Stimulated activated CD4-positive, alpha-beta T cell treated with anti-CD3 and anti-CD28 coated beads, Interleukin-12 subunit alpha, Interleukin-12 subunit beta, amount 100 ng/mL, for 48 hours (primary cell): ENCODE measurements at places on chromosomes 2 and 18.
A peak's percentile ranks its signal among the peaks of the same experiment; 100 is the strongest.

DNA sequence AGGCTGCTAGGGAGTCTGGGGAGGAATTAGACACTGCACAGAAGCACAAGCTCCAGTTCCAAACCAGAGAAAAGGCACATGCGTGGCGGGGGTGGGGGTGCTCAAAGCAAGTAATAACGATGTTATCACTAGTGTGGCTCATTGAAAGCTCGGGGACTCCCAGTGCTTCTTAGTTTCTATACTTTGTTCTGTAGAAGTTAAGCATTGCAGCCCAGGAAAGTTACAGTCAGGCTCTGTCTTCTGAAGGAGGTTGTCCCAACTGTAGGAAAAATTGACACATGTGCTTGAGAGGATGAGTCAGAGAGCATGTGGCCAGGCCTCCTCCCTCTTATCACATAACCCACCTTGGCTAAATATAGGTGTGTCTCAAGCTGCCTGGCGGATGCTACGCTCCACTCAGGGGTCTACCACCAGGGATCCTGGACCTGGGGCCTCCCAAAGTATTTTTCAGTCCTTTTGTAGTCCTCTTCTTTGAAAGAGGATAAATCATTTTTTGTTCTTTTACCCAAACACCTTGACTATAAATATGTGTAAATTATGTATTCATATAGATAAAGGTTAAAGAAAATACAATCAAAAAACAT is 3.8 kb downstream of the GALNT5 start:
- DNase-seq: peak; percentile 54

- no peak for DNase-seq
These were observed 120.8 kb downstream of the NFATC1 start for GRCh38 chr18:79516441-79516931.

GRCh38 chr2:150174971-150175421 is 312.5 kb downstream of the RND3 start:
- DNase-seq: no peak

DNA sequence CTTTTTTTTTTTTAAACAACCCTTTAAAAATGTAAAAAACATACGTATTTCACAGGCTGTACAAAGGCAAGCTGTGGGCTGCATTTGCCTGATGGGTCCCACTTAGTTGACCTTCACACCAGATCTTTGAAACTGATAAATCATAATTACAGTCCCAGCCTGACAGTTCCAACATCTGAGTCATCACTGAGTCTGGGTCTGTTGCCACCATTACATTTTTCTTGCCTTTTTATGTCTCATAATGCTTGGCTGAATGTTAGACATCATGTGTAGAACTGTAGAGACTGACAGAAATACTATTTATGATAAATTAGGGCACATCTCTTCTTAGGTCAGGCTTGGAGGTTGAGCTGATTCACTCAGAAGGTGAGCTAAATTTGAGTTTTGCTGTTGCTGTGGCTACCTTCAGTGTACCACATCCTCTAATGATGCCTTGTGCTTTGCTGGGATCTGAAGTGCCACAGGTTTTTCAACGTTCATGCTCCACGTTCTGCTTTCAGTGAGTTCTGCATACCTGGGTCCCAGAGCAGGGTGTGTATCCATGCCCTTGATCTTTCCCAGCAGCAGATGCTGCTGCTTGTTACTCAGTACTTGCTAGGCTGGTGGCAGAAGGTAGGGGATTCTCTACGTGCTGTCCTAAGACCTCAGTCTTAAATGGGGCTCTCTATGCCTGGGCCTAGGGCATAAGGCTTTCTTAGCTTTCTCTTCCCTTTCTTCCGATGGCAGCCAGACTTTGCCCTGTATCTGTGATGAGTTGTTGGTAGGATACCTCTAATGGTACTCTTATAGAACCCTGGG is 160.6 kb upstream of the SMAD7 start:
- no peak for DNase-seq

DNA sequence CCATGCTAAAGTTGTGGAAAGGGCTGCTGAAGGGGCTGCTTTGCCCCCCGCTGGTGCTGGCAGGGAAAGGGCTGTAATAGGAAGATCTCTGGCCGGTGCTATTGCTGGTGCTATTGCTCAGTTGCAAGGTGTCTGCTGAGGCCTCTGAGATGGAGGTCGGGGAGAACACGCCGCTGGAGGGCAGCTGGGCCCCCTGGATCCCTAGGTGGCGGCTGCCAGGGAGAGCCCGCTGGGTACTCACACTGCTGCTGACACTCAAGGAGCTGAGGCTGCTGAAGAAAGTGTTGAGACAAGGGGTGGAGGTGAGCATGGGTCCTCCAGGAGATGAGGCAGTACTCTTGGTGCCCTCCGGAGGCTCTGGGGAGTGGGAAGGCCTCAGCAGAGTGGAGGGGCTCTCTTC is 4.2 kb downstream of the FOXI3 start:
- no peak for DNase-seq

DNA sequence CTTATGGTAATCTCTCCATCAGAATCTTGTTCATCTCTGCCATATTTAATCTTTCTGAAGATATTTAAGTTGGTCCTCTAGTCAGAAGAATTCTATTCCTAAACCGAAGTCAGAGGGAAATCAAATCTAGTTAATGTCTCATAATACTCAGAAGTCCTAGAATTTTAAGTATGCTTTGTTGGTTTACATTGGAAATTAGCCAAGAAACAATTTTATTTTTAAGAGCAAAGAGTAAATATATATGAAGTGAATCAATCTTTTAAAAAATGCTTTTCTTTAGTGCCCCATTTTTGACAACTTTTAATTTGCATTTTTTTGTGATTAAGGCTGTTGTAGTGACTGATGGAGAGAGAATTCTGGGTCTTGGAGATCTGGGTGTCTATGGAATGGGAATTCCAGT is 38.1 kb downstream of the ME2 start:
- no peak for DNase-seq

DNA sequence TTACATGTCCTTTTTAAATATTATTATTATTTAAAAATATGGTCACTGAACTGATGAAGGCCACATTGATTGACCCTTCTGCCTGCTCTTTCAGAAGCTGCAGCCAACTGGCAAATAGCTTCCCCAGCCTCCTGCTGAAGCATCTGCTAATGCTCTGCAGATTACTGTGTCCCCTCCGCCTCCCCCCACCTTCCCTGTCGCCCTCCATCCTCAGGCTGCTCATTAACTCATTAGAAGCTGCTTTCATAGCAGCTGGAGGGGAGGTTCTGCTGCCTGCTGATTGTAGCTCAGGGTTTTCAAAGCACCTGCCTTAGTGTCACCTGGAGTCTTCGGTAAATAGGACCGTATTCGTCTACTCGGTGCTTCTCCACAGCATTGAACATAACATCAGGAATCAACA is 24.8 kb upstream of the LMAN1 start:
- DNase-seq: no peak

- no peak for DNase-seq
These were observed 12.6 kb downstream of the NDUFAF7 start for GRCh38 chr2:37244017-37244416.

DNA sequence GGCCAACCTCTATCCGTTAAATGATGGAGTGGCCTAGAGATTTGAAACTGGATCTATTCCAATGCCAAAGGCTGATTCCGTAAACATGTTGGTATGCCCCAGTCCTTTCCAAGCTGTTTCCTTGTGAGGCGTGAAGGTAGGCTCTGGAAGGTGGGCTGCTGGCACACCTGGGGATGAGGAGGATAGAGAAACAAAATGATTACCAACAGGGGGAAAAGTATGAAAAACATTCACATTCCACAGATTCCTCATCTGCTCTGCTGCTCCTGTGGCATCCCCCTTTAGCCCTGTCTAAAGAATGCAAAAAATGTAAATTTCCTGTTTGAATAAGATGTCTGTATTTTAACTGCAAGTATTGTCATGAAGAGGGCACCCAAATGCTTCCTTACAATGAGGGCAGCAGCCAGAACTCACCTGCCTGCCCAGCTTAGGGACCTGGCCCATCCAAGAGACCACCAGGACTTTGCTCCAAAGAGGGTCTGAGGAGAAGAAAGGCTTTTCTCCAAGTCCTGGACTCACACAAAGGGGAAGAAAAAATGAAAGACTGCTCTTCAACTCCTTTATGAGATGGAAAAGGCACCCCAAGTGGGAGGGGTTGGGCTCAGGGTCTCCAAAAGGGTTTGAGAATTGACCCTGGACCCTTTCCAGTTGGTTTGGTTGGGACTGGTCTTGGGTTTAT is 132.3 kb upstream of the PELI1 start:
- no peak for DNase-seq

GRCh38 chr2:31390324-31390723 is 24.2 kb downstream of the XDH start:
- no peak for DNase-seq

DNA sequence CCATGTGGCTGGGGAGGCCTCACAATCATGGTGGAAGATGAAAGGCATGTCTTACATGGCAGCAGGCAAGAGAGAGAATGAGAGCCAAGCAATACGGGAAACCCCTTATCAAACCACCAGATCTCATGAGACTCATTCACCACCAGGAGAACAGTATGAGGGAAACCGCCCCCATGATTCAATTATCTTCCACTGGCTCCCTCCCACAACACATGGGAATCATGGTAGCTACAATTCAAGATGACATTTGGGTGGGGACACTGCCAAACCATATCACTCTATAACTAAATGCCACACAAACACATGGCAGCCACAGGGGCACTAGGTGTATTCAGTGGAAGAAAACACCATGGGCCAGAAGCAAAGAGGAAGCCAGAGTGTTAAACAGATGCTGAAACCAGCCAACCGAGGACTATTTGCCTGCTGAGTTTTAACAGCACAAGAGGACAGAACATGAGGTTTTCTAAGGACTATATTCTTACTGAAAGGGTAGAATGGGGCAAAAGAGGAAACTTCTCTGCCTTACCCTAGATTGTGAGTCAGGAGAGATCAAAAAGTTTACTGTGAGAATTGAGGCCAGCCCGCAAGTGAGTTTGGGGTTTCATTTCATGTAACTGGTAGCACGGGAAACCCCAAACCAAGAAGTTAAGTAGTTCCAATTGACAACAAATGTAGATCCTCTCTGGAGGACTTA is 49.2 kb downstream of the SIGLEC15 start:
- peak; percentile 45 for DNase-seq

GRCh38 chr2:231250698-231251097 is 52.3 kb downstream of the ARMC9 start:
- no peak for DNase-seq

GRCh38 chr2:119821266-119821665 is 61.5 kb downstream of the PTPN4 start:
- no peak for DNase-seq

DNA sequence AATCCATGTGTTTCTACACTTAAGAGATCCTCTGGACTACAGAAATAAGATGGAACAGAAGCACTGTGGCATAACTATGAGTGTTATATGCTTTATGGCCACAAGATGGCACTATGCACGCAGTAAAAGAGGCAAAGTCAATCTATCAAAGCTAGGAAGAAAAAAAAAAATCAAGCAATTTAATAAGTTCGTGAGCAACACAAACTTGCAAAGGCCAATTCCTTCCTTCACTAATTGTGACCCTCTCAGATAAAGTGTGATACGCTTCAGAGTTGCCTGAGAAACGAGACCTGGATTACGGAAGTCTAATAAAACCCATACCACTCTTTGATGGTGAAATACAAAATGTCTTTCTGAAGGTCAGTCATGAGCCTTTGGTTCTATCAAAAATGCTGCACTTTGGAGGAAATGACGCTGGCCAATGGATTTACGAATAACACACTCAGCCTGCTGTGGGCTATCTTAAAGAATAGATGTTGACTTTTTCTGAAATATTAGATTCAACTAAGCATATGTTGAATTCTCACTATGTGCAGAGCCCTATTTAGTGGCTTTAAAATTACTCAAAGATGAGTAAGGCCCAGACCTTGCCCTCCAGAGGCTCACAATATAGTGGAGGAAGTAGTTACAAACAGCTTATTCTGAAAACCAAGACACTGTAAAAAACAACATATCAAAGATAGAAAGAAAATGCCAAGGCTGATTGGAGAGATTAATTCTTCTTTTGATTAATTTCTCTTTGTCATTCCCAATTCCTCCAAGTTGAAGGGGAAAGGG is 35.5 kb upstream of the TTR start:
- peak; percentile 8 for DNase-seq

DNA sequence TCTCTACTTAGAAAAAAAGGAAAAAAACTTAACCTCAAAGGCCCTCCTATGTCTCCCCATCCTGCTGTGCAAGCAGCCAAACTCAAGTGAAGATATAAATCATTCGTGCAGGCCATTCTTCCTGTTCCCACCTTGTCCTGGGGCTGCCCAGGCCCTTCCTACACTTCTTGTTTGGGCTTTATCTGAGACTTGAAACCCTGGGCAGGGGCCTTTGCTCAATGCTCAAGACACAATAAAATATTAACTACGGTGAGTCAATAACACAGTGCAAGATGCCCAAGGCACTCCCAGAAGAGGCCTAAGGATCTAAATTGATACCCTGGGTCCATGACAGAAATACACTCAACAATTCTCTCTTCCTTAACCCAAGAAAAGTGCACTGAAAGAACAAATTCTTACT is 67.6 kb downstream of the TBC1D8 start:
- no peak for DNase-seq
